ENCODE measurements at places on chromosomes 12 and 14. TPM values are rescaled to one million over a fixed set of nuclear protein-coding genes. Genes with fewer than 3 reads are reported as not detected.

DNA sequence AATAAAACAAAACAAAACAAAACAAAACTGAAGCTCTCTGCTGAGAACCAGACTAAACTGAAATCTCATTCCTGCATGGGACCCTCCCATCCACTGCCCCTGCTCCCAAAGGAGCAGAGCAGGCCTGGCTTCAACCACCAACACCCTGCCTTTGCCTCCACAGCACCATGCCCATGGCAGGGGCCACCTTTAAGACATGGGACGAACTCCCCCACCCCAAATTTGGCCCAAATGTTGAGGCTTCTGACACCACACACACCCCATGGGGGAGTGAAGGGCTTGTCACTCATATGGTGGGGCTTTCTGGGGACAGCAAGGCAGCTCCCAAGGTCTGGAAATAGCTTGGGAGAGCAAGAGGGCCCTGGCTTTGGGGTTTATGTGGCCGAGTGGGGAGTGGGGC is 177.2 kb downstream of the KIF26A start:
- no peak for DNase-seq

The RNASE7 gene
- total RNA-seq = not detected

DNA sequence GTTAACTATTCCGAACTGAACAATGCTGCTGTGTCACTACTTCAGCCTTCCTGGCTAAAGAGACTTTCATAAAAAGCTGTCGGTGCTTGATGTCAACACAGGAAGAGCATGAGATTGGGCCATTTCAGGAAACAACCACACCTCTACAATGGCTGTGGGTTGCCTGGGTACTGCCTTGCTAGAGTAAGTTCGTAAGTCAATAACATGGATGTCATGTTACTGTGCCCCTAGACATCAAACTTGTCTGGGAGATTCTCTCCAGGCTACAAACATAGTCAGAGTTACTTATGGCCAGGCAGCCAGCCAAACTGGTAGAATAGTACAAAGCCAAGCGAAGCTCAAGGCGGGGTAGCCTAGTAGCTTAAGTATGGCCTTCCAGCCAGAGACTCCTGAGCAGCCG is 23.1 kb downstream of the MAX start:
- DNase-seq = no peak

The OR6C1 gene
- not detected for total RNA-seq

DNA sequence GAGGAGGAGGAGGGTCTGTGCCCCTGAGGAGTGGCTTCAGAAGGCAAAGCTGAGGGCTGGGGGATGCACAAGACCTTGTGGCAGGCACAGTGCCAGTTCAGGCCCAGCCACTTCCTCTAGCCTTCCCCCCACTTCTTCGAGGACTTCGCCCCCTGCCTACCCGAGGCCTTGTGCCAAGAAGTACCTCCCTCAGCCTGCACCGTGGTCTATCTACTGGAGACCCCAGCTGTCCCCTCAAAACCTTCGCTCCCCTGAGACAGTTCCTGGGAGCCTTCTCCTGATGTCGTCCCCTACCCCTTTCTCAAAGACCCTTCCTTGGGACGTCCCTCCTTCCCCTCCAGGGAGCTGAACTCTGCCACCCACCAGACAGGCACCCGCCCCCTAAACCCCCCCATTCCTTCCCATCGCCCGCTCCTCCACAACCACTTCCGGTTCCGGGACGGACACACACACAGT is 604 bp downstream of the ZNF384 start:
- no peak for DNase-seq

GRCh38 chr12:94879542-94879941 is 124.0 kb downstream of the NDUFA12 start:
- peak; percentile 44 for DNase-seq

DNA sequence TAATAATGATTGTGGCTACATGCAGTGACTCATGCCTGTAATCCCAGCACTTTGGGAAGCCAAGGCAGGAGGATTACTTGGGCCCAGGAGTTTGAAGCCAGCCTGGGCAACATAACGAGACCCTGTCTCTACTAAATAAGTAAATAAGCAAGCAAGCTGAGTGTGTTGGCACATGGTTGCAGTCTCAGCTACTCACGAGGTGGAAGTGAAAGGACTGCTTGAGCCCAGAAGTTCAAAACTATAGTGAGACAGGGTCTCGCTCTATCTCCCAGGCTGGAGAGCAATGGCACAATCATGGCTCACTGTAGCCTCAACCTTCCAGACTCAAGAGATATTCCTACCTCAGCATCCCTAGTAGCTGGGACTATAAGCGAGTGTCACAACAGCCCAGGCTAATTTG is 64.7 kb downstream of the RPS6KA5 start:
- DNase-seq = no peak

- DNase-seq = no peak
Observed at GRCh38 chr14:69055125-69055524, 76.0 kb upstream of the ACTN1 start.

The SCARB1 gene
- 148 TPM for total RNA-seq

The TEX22 gene
- total RNA-seq = 1.0 TPM

The SYNDIG1L gene
- not detected for total RNA-seq

DNA sequence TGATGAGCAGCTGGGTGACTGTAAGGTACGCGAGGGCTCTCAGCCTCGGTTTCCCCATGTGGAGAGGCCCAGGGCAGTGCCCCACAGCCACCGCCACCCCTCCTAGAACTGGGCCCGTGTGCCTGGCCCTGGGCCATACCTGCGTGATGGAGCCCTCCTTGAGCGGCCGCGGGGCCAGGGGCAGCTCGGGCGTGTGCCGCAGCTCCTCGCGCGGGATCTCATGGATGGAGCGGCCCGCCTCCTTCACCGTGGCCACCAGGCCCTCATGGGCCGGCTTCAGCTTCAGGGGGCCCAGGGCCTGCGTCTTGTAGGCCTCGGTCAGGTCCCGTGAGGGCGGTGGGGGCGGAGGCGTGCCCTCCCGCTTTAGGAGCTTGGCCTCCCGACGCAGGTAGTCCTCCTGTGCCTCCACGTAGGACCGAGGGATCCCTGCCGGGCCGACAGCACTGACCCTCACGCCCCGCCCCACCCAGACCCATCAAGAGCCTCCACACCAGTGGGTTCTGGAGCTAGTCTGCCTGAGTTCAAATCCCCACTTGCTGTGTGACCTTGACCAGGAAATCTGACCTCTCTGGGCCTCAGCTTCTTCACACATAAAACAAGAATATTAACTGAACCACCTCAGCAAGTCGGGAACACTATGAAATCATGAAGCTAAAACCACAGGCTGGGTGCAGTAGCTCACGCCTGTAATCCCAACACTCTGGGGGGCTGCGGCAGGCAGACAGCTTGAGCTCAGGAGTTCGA is 51.7 kb downstream of the RFLNA start:
- DNase-seq = no peak

The POTEG gene
- not detected for total RNA-seq

DNA sequence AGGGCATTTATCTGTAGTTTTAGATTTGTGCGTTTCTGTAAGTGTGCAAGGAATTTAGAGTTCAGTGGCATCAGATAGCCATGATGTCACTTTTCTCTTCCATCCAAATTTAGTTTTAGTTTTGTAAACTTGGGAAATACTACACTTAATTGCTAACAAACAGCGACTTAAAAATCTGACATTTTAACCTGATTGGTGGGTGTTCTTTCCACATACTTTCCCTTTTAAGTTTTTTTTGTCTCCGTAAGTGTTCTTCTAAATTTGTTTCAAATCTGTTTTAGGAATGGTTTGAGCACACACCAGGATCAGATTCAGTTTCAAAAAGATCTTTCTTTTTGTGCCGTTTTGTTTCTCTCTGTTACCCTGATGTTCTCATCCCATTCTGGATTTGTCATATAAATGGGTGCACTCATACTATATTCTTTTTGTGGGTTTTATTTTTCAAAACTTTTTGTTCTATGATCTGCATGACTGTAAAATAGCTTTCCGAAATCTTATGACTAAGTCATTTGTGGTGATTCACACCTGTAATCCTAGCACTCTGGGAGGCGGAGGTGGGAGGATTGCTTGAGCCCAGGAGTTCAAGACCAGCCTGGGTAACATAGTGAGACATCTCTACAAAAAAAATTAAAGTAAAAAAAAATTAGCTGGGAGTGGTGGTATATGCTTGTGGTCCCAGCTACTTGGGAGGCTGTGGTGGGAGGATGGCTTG is 58.9 kb downstream of the FBXO34 start:
- DNase-seq = no peak

DNA sequence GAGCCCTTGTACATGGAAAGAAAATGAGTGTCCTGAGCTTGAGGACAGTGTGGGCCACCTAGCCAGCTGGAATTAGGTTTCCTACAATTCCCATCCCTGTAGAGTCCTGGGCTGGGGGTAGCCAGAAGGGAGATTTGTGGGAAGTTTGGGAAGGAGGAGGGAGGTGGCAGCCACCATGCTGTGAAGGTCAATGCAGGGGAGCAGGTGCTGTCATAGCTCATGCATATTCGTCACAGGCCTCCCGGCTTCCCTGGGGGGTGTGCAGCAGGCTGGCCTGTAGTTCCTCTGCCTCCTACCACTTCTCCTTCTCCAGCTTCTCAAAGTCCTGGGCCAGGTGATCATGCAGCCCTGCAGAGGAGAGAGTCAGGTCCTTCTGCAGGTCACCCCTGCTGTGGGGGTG is 121.3 kb downstream of the TBX3 start:
- DNase-seq = no peak

The WIF1 gene
- total RNA-seq = not detected

DNA sequence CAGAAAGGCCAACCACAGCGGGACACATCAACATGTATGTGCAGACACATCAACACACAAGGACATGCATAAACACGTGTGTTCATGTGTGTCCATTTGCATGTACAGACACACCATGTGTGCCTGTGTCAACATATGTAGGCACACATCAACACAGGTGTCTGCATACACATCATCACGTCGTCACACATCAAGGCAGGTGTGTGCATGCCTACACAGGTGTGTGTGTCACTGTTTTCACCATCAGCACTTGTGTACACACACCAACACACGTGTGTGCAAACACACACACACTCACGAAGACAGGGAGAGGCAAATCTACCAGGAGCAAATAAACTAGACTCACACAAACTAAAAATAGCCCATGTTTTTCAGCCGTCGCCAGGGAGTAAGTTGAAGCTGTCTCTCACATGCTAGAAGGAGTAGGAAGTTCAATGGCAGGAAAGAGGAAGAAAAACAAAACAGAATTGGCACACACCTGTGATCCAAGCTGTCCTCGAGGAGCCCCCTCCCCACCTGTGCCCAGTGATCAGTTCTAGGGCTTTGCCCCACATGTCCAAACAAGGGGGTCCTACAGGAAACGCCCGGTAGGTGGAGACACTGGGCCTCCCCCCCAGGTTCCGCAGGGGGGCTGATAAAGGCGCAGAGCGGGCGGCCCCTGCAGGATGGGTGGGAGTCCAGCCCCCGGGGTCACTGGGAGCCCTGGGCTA is 7.4 kb downstream of the SCARB1 start:
- no peak for DNase-seq

The C12orf54 gene
- total RNA-seq = not detected

The PLD4 gene
- 0.24 TPM for total RNA-seq

- DNase-seq = no peak
Observed at GRCh38 chr14:96162741-96163140, 41.9 kb upstream of the BDKRB2 start.

The GRIP1 gene
- total RNA-seq = 0.75 TPM

- DNase-seq = no peak
Observed at GRCh38 chr12:105861227-105861626, 277.5 kb downstream of the NUAK1 start.

GRCh38 chr12:1800401-1801302 is 19.7 kb upstream of the LRTM2 start:
- DNase-seq = no peak

DNA sequence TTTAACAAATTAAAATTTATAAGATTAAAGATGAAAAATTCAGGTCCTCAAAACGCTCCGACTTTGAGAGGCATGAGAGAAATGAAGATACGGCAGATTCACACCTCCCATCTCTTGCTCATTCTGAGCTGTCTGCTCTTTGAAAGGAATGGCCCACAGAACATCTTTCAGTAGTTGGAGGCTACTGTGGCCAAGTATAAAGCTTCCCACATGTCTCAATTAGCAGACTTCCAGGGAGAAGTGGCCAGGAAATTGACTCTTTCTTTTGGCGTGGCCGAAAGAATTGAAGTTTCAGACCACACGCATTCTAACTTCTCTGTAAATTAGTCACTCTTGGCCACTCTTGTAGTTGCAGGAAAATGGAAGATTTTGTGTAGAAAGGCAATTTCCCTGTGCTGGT is 129.2 kb downstream of the DIP2B start:
- no peak for DNase-seq

GRCh38 chr14:60590991-60591414 is 58.3 kb downstream of the SIX1 start:
- DNase-seq = no peak

GRCh38 chr14:76101391-76102379 is 50.0 kb upstream of the GPATCH2L start:
- DNase-seq = no peak

GRCh38 chr12:52870361-52871290 is 21.8 kb upstream of the KRT78 start:
- peak; percentile 85 for DNase-seq

GRCh38 chr12:49274396-49275069 is 9.7 kb downstream of the TUBA1C start:
- no peak for DNase-seq

- peak; percentile 83 for DNase-seq
Observed at GRCh38 chr12:124884587-124885438, 21.1 kb upstream of the SCARB1 start.

GRCh38 chr14:25007832-25008231 is 42.1 kb downstream of the STXBP6 start:
- no peak for DNase-seq

DNA sequence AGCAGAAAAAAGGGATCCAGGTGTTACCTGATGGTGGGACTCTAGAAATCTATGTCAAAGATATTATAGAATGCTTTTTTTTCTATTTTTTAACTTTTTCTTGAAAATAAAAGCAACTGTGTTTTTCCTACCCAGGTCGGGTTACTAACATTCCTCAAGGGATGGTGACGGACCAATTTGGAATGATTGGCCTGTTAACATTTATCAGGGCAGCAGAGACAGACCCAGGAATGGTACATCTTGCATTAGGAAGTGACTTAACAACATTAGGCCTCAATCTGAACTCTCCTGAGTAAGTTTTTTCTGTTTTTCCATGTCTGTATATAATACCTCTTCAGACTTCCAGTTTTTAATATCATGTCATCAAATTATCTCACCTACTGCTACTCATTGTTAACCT is 27.6 kb upstream of the KCNMB4 start:
- DNase-seq = no peak

The OR4E2 gene
- total RNA-seq = not detected

DNA sequence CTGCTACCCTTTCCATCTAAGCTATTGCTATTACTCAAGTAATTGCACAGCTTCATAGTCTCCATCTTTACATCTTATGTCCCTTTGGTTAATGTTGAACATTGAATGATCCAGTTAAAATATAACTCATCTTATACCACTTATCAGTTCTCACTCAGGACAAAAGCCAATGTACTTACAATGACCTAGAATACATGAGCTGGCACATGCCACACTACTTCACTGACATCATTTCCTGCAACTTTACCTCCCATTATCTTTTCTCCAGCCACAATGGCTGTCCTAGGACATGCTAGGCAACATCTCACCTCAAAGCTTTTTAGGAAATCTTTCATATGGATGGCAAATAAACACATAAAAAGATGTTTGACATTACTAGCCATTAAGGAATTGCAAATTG is 309.2 kb downstream of the FOXG1 start:
- DNase-seq = no peak

Data from K562 (cell line).